ENCODE measurements at places on chromosomes 3 and 15.

DNA sequence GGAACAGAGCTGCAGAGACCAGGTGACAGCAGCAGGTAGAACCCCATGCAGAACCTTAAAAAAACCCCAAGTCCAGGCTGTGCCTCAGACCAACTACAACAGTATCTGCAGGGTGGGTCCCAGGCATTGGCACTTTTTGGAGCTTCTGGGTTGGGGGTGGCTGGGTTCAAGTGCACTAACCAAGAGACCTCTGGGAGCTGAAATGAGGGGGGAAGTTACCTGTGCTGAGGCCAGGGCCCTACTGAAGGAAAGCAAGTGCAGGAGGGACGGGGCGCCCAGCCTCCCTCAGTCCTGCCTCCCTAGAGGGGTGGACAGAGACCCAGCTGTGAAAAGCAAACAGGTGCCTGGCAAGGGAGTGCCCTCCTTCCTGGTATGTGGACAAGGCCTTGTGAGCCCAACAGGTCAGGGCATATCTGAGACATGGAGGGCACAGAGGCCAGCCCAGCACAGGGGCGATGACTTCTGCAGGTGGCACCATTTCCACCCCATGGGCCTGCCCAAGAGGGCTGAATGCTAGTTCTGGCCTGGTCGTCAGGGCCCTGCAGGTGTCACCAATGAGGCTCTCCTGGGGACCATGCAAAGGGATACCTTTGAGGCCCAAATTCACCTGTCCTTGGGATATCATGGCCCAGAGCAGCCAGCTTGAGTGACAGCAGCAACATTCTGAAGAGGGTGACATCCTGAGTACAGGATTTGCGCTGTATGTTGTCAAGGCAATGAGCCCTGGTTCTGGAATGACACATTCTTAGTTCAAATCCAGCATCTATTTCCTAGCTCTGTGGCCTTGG lies 18.7 kb downstream of the CTSH start:
- no peak for DNase-seq

- DNase-seq, result no peak
These were observed 268.0 kb downstream of the EPHA3 start for GRCh38 chr3:89375451-89375850.

GRCh38 chr3:180447136-180447535 lies 154.8 kb upstream of the TTC14 start:
- DNase-seq, result no peak

GRCh38 chr15:33636234-33636633 lies 325.5 kb downstream of the RYR3 start:
- DNase-seq, result no peak

- DNase-seq, result peak; percentile 46
These were observed at the start of gene TNFSF10 for GRCh38 chr3:172522871-172523818. TNFSF10 (minus strand) TSS chr3:172523430; CDS start chr3:172523384, 46 bp downstream.

All from activated B cell treated with CpG ODN at 0.5 μM for 24 hours (primary cell).